ENCODE measurements at places on chromosomes 13 and 19.

DNA sequence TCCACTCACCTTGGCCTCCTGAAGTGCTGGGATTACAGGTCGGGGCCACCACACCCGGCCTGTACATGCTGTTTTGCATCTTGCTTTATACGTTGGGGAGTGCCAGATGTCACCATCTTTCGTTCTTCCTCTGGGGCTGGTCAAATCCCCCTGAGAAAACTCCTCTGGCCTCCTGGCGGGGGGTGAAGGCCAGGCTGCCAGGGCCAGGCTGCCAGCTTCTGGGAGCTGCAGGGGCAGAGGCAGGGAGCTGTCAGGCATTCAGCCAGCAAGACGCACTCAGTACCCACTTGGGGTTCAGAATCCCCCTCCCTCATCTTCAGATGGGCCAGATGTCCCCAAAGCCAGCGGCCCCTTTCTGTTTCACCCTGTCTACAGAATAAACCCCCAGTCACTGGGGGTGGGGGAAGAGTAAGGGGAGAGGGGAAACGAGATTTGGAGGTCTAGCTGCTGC lies 16.1 kb downstream of the ZSWIM9 start:
- DNase-seq: no peak

GRCh38 chr13:111411151-111411858 lies 90.9 kb downstream of the TEX29 start:
- DNase-seq: no peak

DNA sequence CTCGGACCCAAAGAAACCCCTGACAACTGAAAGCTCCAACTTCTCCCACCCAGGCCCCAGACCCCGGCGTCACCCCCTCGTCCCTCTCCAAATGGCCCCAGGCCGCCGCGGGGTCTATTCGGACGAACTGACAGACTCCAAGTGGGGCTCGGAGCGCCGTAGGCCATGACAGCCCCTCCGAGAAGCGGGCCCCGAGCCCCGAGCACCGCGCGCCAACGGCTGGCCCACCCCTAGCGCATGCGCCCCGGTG lies 360 bp downstream of the DDX39A start:
- DNase-seq: no peak

- peak; percentile 76 for DNase-seq
Measured at GRCh38 chr19:9538183-9539058, at the start of gene ZNF426. Gene ZNF426 (minus strand): TSS chr19:9538645. CDS start chr19:9536232, 2,413 bp downstream.

DNA sequence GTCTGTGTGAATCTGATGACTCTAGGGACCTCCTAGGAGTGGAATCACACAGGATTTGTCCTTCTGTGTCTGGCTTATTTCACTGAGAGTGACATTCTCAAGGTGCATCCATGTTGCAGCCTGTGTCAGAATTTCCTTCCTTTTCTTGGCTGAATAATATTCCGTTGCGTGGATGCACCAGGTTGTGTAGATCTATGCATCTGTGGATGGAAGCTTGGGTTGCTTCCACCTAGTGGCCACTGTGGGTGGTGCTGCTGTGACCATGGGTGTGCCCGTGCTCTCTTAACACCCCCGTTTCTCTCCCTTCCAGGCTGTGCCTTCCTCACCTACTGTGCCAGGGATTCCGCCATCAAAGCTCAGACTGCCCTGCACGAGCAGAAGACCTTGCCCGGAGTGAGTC lies 26.2 kb downstream of the CELF5 start:
- peak; percentile 19 for DNase-seq

DNA sequence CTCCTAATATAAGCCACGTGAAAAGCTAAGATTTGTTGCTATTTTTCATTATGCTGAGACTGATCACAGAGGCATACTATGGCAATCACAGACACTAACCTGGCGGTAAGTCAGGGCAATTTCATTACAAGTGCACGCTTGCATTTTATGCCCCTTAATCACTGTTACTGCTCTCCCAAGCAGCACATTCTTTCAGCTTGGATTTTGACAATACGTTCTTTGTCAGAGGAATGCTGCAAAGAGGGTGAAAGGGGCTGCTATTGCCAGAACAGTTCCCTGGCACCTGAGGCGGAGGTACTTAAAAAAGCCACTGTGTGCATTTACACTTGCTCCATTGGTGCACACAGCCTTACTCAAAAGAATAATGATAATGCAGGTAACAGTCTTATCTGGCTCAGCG lies 346.6 kb downstream of the RFC3 start:
- DNase-seq: no peak

GRCh38 chr19:11196406-11197287 lies 698 bp downstream of the KANK2 start:
- DNase-seq: no peak

- DNase-seq: no peak
Measured at GRCh38 chr13:110274687-110275086, 32.3 kb downstream of the COL4A1 start.

DNA sequence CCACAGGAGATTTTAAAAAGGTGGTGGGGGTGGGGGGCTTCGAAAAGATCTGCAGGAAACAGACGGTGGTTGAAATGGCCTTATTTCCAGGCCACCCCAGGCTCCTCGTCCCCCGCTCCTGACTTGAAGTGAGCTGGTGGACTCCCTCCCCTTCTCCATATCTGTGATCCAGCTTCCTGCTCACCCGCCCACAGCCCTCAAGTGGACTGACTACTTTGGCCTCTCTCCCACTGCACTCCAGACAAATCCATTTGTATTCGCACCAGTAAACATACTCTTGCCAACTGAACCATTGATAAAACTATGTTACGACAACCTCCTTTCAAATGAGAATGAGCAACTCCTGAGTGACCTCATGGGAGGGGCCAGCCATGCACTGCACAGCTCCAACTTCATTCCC lies 259.5 kb downstream of the COL4A1 start:
- DNase-seq: no peak

DNA sequence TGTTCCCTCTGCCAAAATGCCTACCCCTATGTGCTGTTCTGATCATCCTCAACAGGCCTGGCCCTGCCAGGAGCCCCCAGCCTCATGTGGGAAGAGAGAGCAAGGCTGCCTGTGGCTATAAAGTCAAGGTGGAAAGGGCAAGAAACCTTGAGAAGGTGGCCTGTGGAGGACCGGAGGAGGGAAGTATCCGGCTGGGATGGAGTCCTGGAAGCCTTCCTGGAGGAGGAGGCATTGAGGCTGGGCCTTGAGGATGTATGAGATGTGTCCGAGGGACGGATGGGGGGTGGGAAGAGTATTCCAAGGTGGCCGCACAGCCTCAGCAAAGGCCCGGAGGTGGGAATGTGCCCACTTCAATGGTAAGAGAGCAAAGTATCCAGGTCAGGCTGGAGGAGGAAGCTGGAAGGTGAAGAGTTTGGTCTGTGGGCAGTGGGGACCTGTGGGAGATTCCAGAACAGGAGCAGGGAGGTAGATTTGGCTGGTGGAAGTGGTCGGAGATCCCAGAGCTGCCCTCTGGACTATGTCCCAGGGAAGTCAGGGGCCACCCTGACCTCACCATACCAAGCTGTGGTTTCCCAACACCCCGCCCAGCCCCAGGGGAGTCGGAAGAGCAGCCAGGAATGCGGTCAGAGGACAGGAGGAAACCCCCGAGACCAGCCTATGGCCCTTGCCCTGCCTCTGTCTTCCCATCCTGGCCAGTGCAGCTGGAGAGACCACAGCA lies 3.0 kb upstream of the PLIN4 start:
- no peak for DNase-seq

DNA sequence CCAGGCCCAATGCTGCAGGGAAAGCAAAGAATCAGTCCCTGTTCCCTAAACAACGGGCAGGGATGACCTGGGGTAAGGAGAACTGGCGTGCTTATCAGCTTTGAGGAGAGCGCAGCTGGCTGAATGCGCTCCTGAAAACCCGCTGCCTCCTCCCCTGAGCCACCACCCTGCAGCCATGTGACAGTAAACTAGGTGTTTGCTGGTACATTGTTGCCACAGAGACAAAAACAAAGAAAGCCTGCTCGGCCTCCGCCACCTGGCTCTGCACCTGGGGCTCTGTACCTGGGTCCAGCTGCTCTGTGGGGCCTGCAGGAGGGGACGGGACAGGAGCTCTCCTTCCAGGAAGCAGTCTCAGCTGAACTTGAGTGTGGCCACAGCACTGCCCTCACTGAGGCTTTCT lies 21.8 kb downstream of the MCF2L start:
- no peak for DNase-seq

DNA sequence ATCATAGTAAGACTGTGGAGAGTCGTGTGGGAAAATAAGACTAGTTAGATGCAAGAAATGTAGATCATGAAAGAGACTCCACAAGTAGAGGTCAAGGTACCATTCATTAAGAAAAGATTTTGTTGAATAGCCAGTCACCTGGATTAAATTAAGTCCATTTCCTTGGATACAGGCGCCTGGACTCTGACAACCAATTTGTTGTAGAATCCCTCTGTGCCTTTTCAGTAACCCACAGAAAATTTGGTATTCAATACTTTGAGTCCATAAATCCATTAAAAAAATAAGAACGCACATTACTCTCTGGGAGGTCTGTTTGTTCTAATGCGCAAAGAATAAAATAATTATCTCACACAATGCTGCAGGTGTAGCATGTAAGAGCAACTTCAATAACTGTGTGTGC lies 469.4 kb downstream of the KLF12 start:
- no peak for DNase-seq

DNA sequence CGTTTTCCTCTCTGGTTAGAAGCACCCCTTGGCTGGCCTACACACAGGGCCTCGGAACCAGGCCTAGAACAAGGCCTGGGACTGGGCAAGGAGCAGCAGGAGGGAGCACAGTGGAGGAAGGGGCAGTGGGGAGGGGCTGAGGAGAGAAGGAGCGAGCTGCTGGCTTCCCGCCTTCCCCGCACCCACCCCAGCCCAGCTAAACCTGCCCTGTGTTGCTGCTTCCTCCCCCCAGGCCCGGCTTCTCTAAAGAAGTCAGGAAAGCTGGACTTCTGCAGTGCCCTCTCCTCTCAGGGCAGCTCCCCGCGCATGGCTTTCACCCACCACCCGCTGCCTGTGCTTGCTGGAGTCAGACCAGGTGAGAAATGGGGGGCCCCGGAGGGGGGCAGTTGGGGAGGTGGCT lies 24.3 kb downstream of the LYL1 start:
- no peak for DNase-seq

DNA sequence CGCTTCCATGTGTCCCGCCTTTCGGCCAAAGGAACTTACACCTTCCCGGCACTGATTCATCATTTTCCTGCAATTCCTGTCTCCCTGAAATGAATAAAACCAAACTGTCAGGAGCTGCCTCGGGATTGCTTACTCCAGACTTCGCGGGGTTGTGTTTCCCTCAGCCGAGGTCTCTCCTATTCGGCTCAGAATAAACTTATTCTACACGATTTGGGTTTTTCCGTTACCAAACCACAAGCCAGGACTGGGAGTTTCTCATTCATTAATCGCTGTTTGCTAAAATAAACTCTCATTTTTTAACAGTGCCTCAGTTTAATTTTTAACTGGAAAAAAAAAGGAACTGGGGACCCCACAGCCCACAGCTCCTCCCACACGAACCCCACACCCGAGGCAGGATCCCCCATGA lies 667 bp downstream of the ZNF878 start:
- no peak for DNase-seq

DNA sequence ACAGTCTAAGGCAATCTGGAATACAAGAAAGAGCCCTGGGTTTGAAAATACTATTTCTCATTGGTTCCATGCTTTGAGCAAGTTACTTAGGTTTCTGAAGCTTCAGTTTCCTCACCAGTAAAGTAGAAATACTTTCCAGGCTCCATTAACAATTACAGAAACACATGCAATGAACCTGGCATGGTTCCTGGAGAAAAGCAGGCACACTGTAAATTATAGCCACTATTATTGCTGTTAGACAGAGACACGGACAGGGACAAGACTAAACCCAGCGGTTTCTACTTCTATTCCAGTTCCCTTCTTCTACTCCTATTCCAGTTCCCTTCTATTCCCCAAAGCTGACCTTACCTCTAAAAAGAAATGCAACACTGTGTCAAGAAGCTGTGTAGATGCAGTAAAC lies 41.2 kb downstream of the MIPEP start:
- no peak for DNase-seq

GRCh38 chr13:52815330-52815729 lies 33.1 kb downstream of the PCDH8 start:
- DNase-seq: no peak

DNA sequence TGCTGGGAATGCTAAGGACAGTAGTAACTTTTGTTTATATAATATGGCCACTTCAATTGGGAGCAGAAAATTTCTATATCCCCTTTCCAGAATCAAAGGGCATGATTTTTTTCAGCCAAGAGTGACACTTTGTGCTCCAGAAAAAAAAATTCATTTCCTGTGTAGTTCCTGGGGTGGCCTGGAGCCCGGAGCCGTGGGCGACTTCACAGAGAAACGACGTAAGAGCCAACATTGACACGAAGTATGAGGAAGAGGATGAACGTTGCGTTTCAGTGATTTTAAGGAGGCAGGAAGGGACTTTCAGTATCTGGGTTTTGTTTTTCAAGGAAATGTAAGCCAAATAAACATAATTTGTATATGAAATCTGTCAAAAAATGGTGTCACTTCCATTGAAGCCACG lies 187.6 kb downstream of the STK24 start:
- DNase-seq: no peak

- DNase-seq: no peak
Measured at GRCh38 chr13:39189778-39190177, 151.5 kb downstream of the NHLRC3 start.

DNA sequence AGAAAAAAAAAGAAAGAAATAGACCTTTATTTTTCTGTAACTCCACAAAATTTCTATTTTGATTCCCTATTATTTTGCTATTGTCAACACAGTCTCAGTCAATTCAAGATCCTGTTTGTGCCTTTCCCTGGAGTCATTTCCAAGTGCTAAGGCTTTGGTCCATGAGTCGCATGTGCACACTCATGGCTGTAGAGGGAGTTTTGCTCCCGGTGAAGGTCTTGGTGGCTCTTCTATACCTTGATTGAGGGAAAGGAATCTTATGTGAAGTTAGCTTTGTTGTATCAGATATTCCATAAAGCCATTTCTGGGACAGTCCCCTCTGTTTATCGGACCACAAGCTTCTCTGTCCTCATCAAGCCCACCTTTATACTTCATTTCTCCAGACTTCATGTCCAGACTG lies 58.7 kb upstream of the ALOX5AP start:
- no peak for DNase-seq

GRCh38 chr13:51825165-51825592 lies 19.8 kb downstream of the TMEM272 start:
- no peak for DNase-seq

DNA sequence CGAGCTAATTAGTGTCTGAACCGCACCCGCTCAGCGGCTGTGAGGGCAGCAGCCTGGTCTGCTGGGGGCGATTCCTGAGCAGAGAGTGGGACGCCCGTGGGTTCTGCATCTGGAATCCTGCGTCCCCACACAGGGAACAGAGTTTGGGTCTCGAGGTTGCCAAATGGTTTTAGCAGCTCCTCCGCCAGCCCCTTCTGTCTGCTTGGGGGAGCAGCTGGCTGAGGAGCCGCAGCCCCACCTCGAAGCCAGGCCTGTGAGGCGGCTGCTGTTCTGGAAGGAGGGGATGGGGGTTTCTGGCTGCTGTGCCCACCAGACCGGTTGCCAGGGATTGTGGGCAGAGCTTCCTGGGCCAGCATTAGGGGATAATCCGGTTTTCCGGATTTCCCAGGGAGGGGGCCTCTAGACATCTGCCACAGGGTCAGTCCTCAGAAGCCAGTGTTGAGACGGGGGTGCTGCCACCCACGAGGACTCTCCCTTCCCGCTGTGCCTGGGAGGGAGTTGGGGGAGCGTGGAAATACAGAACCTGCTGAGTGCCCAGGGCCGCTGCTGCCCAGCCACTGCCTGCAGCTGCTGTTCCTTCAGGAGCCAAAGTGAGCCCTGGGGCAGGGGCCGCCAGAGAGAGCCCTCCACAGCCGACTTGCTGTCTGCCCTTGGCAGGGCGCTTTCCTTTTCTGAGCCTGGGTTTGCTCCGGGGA lies 2.0 kb downstream of the CDC34 start:
- no peak for DNase-seq

All from activated CD4-positive, alpha-beta T cell treated with anti-CD3 and anti-CD28 coated beads for 4 hours (primary cell).